ENCODE measurements at places on chromosomes 12 and 14.

DNA sequence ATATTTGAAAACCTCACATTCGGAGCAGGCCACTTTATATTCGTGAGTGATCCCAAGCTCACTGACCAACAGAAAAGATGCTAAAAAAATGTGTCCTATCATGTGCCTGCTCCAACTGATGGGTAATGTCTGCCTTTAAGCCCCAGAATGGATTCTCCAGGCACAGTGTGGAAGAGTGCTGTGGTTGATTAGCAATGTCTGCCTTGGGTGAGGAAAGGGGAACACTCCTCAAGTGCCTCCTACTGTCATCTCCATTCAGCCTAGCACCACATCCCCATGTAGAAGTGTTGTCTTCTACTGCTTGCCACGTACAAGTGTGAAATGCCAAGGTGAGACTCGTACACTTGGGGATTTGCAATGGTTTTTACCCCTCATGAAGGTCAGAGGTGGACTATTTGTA is 199.3 kb downstream of the SLC41A2 start:
- DNase-seq: no peak

DNA sequence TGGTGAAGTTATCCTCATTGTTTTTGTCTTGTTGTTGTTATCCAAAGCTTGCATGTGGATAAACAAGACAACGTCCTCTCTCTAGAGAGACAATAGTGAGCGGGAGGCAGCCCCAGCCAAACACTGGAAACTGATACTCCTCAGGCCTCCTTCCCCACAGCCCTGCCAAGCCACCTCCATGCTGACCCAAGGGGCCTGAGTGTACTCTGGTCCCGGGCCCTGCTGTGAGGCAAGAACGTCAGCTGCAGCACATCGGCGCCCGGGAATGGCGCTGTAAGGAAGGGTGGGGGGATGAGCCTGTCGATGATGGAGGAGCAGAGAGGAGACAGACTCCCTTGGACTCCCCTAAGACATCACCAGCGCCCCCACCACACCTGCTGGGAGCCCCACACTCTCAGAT is 83.6 kb downstream of the ANO2 start:
- no peak for DNase-seq

- DNase-seq: no peak
These were observed 1.2 kb downstream of the ITGB7 start for GRCh38 chr12:53205747-53206419.

GRCh38 chr14:97866195-97866594 is 1069.0 kb downstream of the VRK1 start:
- no peak for DNase-seq

DNA sequence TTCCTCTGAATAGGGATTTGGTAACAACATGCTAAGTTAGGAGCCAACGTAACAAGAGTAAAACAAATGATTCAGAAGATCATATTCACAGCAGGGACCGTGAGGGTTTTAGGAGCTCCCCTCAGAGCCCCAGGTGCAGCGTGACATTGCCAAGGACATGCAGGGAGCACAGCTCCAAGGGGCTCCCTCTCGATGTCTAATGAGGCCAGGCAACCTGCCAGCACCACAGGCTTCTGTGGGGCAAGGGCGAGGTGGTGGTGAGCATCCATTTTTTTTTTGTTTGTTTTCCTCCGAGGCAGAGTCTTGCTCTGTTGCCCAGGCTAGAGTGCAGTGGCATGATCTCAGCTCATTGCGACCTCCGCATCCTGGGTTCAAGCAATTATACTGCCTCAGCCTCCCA is 95.1 kb upstream of the PTPRB start:
- no peak for DNase-seq

DNA sequence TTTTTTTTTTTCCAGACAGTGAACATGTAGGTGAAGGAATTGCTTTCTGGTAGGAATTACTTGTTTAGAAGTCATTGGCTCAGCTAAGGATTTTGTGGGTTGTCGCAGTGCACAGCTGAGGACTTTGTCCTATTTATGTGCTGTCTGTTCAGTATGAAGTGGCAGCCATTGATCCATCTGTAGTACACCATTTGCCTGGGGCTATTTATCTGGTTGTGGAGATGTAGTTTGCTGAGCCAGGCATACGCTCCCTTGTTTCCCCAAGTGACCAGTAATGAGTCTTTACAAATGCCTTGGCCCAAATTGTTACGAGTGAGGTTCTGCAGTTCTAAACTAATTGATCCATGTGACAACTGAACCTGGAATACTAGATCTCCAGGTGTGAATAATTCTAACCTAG is 140.1 kb downstream of the NRXN3 start:
- no peak for DNase-seq

Data from left forelimb (tissue), 1 donor.